ENCODE measurements at places on chromosomes 16 and 17.

DNA sequence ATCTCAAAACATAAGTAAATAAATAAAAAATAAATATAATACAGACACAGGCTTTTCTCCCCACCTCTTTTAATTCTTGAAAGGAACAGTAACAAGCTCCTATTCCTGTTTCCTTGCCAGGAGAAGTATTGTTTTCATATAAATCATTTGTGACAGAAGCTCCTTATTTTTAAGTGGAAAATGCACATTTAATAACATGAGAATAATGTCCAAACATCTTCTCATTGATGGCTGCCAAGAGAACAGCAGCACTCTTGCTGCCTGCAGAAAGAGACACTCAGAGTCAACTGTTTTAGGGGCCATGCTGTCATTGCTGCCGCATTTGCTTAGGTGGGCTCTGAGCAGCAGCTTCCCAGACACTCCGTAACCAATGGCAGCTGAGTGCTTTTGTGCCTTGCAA lies 580.1 kb downstream of the WWOX start:
- no peak for DNase-seq

DNA sequence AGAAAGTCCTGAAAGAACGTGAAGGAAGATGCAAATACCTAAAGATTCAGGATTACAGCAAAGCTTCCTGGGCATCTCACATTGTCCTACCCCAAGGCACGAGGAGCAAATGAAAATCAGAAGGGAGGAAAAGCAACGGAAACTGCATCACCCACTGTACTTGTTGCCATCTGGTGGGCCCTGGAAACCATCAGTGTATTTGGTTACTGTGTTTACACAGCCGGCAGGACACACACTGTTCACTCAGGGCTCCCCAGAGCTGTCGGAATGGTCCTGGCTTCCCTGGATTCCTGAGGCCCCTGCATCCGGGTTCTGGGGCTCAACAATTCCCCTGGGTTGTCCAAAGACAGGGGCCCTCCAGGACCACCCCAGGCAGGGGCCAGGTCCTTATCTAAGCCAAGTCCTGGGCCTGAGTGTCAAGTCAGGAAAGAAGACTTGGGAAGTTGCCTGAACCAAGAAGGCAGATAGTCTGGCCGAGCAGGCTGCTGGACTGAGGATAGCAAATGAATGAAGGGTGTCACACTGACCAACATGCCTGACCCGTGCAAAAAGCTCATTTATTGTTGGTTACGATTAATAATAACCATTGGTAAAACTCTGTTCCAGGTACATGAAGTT lies 52.8 kb downstream of the SOX9 start:
- no peak for DNase-seq

DNA sequence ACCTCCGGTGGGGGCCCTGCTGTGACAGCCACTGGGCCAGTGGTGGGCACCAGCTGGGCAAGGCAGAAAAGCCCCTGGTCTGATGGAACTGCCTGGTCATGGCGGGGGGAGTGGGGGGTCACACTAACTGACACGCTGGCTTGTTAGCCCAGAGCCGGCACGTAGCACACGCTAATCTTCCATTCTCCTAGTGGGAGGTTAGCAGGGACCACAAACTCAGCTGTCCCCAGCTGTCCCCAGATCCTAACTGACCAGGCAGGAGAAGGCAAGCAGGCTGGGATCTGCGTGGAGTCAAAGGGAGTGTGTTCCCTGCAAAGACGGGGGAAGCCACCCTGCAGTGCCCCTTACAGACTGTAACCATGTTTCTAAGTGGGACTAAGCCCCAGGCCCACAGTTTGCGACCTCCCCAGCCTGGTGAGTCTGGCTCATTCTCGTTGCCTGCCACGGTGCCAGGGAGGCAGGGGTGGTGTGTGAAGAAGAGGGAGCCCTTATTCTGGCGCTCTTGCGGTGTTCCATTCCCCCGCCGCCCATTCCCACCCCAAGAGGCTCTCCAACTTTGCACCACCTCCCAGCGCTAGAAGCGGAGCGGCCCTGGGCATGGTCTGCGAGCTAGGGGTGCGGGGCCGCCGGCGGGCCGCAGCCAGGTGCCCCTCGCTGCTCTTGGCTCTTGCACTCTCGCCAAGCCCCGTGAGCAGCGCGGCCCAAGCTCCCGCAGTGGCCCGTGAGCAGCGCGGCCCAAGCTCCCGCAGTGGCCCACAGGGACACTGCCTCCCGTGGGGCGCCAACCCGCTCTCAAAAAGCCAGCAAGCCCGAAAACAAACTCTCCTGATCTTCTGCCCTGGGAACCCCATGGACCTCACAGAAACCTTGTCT lies 12.1 kb upstream of the ZNF423 start:
- no peak for DNase-seq

GRCh38 chr16:82965808-82966207 lies 339.0 kb downstream of the CDH13 start:
- no peak for DNase-seq

- no peak for DNase-seq
Measured at GRCh38 chr16:57284209-57284951, at the start of gene PLLP. TSS of gene PLLP (minus strand) at chr16:57284672. CDS start at chr16:57284540, 132 bp downstream.

DNA sequence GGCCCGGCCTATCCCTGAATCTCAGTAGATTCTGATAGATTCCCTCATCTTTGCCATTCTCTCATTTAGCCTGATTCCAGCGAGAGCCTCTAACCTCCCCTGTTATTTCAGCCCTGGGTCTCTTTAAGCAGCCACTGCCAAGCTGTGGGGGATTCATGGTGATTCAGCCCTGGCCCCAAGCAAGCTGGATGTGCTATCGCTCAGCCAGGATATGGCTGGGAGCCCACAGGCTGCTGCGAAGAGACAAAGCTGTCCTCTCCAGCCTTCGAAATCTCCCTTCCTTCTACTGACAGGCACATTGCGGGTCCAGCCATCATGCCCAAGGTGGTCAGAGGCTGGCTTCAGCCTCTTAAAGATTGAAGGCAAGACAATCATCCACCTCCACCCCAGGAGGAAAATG lies 394.1 kb downstream of the SOX9 start:
- no peak for DNase-seq

DNA sequence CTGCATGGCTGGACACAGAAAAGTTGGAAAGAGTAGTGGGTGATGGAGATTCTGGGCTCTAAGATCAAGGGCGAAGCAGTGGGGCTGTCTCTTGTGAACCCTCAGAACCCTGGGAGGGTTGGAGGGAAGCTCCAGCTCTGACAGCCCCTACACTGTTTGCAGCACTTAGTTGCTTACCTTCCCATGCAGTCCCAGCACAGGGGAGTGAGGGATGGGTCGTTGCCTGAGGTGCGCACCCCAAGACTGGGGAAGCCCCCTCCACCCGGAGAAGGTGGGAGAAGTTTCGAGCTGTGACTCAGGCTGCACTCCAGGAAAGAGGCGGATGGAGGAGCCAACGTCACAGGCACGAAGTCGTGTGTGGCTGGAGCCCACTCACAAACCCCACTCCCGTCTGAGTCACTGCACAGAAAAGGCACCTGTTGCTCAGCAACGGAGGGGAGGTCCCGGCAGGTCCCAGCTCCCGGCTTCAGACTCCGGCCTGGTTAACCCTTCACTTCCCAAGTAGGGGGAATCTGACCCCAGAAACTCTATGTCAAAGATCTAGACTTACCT lies 60.1 kb downstream of the AIPL1 start:
- peak; percentile 27 for DNase-seq

- peak; percentile 53 for DNase-seq
Measured at GRCh38 chr16:19393226-19394111, 24.2 kb upstream of the TMC5 start.

GRCh38 chr17:56934280-56934679 lies 20.4 kb upstream of the TRIM25 start:
- no peak for DNase-seq

DNA sequence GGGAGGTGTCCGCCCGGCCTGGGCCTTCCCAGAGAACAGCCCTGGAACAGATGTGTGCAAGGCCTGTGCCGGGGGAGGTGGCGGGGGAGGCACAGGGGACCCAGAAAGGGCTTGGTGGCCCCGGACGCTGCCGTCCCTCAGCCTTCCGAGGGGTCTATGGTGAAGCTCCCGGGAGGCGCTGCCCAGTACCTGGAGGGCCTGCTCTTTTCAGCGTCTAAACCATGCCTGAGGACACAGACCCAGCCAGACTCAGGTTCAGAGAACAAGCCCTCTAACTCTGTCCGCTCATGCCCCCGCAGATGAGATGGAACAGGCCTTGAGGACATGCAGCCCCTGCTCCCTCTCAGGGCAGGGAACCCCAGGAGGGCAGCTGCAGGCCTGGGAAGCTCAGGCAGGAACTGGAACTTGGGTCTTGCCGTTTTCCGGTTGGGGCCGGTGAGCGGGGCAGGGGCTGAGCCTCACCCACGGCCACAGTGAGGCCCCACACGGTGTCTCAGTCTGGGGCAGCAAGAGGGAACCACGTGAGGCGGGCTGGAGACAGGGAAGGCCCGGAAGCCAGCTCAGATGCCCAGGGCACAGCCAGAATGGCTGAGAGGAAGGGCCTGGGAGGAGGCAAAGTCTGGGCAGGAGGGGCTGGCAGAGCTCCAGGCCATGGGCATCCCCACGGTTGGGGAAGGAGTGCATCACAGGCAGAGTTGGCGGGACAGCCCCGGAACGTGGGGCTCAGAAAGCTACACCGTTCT lies 12.5 kb downstream of the SLC16A3 start:
- no peak for DNase-seq

GRCh38 chr17:72646176-72646575 lies 446.3 kb downstream of the SLC39A11 start:
- no peak for DNase-seq

DNA sequence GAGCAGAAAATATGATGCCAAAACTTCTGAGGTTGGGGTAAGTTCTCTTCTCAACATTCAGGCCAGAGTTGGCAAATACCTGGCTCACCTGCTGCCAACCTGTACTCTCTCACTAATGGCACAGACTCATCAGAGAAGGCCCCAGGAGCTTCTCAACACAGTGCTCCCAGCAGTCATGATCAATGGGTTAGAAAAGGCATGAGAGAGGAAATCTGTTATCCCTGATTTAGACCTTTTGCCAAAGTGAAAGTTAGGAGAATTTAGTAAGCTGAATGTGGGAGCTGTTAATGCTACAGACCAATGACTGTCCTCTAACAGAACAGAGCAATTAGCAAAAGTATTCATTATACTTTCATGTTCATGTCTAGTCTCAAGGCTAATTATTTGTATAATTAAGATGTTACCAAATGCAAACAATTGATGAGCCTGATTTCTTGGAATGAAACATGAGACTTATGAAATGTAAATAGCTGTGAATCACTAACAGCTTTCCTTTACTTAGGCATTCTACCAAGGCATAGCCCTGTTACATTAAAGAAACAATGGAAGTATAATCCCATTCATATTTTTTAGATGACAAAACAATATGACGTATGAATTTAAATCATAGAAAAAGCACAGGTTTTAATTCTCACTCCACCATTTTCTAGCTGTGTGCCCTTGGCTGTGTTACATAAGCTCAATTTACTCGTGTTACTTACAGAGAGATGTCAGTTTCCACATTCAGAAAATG lies 68.7 kb upstream of the MARCHF10 start:
- no peak for DNase-seq

GRCh38 chr17:4487820-4488716 lies 10.6 kb upstream of the SPNS2 start:
- no peak for DNase-seq

- no peak for DNase-seq
Measured at GRCh38 chr17:34999456-34999855, 19.1 kb downstream of the LIG3 start.

DNA sequence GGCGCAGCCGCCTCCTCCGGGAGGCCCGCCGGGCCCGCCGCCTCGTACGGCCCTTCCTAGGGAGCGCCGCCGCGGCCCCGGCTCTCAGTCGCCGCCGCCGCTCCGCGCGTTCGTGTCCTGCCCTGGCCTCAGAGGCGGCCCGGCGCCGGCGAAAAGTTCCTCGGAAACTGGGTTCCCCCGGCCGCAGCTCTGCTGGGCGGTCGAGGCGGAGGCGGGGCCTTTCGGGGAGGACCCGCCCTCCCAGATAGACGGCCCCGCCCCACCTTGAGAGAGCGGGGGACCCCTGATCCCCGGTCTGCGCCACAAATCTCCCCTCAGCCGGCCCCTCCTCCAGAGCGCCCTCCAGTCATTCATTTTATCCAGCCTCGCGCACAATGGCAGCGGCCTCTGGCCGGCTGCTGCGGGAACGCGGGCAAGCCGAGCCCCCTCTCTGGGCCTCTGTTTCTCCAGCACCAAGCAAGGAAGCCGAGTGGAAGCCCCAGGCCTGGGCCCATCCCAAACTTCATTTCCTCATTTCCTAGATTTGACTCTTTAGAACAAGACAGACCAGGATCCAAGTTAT lies at the start of gene SREBF1:
SREBF1 (minus strand) TSS at position 169 of the 562 bp plus-strand sequence. CDS start 169 bp downstream, outside the sequence.
- no peak for DNase-seq
